ENCODE measurements at places on chromosomes 1 and 21. TPM values are rescaled to one million over a fixed set of nuclear protein-coding genes. Genes with fewer than 3 reads are reported as not detected.

SFT2D2 gene
- 13.7 TPM for total RNA-seq

TMEM51 gene
- 21.2 TPM for total RNA-seq

EXO1 gene
- 67.1 TPM for total RNA-seq

HS2ST1 gene
- total RNA-seq: 17.8 TPM

VSIG8 gene
- not detected for total RNA-seq

RBBP5 gene
- 22.6 TPM for total RNA-seq

SKI gene
- 5.3 TPM for total RNA-seq

FHAD1 gene
- 4.8 TPM for total RNA-seq

DNA sequence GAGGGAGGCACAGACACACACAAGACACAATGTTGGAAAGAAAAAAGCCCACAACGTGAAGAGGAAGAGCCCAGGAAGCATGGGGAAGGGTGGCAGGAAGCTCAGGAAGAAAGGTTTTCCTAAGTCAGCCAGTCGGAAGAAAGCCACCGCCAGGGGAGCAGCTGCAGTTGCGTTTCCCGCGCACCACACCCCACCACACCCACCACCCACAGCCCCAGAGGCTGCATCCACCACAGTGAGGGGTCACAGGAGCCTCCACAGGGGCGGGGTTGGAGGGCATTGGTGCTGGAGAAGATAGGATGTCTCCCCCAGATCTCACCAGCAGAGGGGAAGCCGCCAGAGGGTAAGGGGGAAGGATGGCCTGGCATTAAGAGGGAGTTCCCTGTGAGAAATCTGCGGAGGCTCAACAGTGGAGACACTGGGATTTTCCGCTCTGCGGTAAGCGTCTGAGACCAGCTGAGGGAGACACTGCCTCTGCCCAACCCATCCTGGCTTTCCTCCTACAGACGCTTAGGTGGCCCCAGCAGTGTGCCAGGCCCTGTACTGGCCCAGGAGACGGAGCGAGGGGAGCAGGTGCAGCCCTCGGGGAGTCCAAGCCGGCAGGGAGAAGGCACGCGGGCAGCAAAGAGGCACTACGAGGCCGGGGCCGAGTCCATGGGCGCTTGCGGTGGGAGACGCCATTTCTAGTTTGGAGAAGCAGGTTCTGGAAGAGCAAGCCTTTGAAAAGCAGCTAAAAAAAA lies 19.8 kb downstream of the PGLYRP3 start:
- DNase-seq: peak; percentile 14

DNA sequence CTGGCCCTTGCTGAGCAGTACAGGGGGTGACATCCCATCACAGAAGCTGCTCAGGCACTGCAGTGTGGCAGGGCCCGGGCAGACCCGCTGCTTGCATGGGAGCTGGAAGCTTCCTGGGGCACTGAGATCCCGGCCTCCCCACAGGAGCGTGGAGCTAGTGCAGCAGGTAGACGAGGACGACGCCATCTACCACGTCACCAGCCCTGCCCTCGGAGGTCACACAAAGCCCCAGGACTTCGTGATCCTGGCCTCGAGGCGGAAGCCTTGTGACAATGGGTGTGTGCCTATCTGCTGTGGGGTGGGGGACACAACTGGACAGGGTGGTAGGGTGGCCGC lies 16.4 kb downstream of the FAM151A start:
- no peak for DNase-seq

DNA sequence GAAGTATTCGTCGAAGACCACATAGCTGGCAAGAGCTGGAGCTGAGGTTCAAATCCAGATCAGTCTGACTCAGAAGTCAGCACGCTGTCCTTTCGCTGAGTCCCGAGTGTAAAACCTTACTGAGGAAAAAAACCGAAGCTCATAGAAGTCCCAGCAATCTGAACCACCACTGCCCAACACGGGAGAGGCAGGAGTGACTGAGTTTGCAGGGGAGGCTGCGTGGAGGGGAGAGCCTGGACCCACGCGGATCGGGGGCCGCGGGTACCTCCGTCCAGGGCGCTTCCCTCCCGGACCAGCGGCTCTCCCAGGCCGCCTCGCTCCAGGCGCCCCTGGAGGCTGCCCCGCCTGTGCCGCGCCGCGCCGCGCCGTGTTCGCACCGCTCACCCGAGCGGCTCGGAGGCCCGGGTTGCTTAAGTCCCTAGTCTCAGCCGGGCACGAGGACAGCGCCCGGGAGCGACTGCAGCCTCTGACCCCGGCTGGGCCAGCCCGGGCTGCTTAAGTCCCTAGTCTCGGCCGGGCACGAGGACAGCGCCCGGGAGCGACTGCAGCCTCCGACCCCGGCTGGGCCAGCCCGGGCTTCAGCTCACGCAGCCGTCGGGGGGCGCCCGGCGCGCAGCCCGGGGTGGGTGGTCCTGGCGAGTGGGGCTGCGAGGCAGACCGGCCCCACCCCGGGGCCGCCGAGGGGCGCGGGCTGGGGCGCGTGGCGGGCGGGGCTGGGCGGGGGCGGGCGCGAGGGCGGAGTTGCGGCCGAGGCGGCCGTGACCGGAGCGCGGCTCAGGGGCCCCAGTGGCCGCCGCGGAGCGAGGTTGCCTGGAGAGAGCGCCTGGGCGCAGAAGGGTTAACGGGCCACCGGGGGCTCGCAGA lies at the start of gene ADAMTSL4:
TSS of gene ADAMTSL4 (plus strand) at position 777 of the 864 bp plus-strand sequence. CDS start 2,881 bp downstream, outside the sequence.
- peak; percentile 59 for DNase-seq

- DNase-seq: peak; percentile 92
Measured at GRCh38 chr1:38727684-38728584, 131.6 kb downstream of the RRAGC start.

DNA sequence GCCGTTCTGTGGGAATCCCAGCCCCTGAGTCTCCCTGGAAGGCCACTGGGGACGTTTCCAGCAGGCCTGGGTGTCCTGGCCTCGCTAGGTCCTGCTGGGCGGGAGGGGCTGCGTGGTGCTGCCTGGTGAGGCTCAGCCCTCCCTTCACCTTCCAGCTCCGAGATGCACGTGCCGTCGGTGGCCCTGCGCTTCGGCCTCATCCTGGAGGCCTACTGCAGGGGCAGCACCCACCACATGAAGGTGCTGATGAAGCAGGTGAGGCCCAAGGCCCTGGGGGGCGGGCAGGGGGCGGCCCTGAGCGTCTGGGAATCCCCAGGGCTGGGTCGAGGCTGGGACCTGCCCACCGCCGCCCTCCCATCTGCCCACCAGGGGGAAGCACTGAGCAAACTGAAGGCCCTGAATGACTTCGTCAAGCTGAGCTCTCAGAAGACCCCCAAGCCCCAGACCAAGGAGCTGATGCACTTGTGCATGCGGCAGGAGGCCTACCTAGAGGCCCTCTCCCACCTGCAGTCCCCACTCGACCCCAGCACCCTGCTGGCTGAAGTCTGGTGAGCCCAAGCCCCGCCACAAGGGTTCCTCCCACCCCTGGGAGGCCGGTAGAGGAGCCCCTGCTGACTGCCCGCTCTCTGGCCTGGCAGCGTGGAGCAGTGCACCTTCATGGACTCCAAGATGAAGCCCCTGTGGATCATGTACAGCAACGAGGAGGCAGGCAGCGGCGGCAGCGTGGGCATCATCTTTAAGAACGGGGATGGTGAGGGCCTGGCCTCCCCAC lies 70.3 kb downstream of the PIK3CD start:
- peak; percentile 53 for DNase-seq

- no peak for DNase-seq
Measured at GRCh38 chr1:19179597-19180264, 30.3 kb downstream of the UBR4 start.

DNA sequence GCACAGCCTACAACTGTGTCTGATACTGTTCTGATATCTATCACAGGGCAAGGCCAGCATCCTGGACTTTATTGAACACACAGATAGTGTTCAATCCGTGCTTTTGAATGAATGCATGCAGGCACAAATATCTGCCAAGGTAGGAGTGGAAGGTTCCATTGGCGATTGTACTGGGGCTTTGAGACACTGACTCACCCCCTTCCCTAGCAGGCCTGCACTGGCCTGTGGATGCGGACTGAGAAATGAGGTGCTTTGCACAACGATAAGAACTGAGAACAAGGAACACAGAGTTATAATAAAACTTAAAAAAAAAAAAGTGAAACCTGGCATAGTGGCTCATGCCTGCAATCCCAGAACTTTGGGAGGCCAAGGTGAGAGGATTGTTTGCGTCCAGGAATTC lies 62.4 kb upstream of the NGF start:
- no peak for DNase-seq

DNA sequence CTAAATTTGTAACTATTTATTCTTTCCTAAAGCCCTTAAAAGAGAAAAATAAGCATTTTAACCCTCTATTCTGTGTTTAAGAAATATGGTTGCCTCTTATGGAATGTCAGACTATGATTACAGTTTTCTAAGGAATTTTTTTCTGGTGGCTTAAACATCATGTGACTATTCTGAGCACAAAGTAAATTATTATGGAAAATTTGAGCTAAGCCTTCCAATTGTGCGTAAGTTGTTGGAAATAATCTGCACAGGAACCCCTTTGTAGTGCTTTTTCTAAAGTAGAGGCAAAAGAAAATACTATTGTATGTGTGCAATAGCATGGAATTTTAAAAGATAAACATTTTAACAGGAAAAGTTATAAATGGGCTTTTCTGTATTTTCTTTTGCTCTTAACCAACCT lies 254.8 kb downstream of the PBX1 start:
- no peak for DNase-seq

GRCh38 chr21:21751286-21751685 lies 753.1 kb downstream of the NCAM2 start:
- no peak for DNase-seq

GRCh38 chr1:23524716-23525401 lies 6.2 kb downstream of the E2F2 start:
- peak; percentile 70 for DNase-seq

DNA sequence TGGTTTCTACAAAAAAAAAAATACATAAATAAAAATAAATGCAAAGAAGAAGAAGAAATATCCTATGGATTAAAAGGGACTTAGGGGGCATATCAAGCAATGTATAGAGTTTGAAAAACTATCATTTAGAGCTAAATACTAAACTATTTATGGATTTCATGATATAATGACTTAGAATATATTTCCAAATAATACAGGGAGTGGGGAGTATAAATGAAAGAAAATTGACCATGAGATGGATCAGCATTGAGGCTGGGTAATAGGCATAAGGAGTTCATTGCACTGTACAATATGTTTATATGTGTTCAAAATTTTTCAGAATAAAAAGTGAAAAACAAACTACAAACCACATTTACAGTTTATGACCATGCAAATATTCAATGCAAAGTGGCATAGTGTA lies 18.8 kb downstream of the NHLH2 start:
- DNase-seq: no peak

- DNase-seq: peak; percentile 80
Measured at GRCh38 chr1:64171797-64172281, 31.6 kb upstream of the UBE2U start.

DNA sequence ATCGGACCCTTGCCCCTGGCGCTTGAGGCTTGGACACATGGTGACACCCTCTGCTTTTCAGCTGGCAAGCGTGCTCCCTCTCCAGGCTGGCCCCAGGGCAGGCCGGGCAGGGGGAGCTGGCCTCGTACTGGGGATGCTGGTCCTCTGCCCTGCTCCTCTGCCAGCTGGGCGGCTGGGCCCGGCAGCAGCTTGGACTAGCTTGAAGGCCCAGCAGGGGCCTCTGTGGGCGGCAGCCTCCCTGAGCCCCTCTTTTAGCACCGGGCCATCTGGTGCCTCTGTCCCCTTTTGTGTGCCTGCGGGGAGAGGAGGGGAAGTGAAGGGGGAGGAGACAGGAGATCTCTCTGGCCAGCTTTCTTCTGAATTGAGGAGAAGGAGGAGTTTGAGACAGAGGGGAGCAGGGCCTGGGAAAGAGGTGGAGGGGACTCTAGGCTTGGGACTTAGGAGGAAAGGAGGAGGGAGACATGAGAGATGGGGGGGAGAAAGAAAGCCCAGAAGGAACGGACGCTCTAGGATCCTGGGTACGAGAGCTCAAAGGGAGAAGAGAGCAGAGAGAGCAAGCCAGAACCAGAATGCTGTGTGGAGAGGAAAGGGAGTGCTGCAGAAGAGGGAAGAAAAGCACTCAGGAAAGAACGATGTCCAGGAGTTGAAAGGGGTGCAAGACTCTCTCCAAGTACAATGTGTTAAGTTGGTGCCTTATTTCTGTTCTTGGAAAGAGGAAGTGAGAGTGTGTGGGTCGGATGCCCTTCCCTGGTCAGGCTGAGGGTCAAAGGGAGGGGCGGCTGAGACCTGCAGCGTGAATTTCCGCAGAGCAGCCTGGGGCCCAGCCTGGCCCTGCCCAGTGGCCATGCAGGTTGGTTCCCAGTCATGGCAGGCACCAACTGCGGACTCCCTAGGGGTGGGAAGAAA lies 40.3 kb downstream of the IER5 start:
- no peak for DNase-seq

- DNase-seq: peak; percentile 84
Measured at GRCh38 chr1:44405031-44405797, at the start of gene RNF220. Gene RNF220, plus strand, starts transcription at chr1:44405255.

DNA sequence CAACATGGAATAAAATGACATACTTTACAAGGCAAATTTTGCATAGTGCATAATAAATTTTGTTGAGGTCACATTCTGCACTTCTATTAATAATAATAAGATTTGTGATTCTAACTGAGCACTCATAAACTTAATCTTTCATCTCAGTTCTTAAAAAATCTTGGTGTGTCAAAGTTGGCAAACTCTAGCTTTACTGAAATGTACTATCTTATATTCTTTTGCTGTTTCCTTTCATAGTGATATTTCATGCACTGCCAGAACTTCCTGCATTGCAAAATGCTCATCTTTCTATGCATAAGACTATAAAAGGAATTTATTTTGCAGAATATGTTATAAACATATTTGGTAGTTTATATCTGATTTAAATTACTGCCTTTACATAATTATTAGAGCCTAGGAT lies 797.6 kb downstream of the ADGRL2 start:
- DNase-seq: no peak

DNA sequence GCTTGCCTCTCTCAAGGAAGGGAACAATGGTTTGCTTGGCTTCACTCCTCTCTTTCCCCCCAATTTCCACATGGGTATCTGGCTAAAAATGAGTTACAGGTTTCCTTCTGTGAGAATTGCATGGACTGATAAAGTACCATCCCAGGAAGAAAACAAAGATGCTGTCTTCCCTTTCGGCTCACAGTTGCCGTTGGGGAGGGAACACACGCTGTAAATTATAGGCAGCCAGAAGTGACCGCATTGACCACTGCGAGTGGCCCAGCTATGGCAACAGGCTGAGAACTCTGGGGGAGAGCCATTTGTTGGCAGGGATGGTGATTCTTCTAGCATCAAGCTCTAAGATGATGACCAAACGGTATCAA lies 2.9 kb downstream of the RUNX1 start:
- peak; percentile 50 for DNase-seq

- DNase-seq: peak; percentile 66
Measured at GRCh38 chr1:113153116-113153803, 80.3 kb downstream of the LRIG2 start.

- no peak for DNase-seq
Measured at GRCh38 chr1:244919320-244920282, 55.3 kb upstream of the HNRNPU start.

GRCh38 chr1:33321178-33321577 lies 280 bp upstream of the A3GALT2 start:
- no peak for DNase-seq

DNA sequence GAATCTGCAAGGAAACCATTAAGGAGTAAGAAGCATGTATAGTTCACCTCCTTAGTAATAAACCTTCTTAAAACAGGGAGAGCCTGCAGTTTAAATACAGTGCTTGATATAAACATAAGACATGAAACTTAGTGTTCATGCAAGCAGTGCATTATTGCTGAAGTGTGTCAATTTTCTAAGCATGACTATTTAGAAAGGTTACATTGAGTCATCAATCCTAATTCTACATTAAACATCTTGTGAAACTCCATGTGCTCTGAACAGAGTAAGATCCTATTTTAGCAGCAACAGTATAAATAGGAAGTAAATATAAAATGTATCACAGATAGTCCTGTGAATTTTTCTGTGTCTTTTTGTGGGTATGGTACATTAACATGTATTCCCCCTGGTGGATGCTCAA lies 135.5 kb downstream of the ESRRG start:
- no peak for DNase-seq
